ENCODE measurements at places on chromosomes 5 and 9.
A peak's percentile ranks its signal among the peaks of the same experiment; 100 is the strongest.

- no peak for DNase-seq
Measured at GRCh38 chr9:4541856-4542255, 51.6 kb downstream of the SLC1A1 start.

GRCh38 chr5:77367741-77368140 is 124.4 kb downstream of the WDR41 start:
- no peak for DNase-seq

- DNase-seq, result peak; percentile 87
Measured at GRCh38 chr9:17528859-17529258, 50.0 kb upstream of the SH3GL2 start.

- DNase-seq, result no peak
Measured at GRCh38 chr5:19910136-19910535, 77.9 kb downstream of the CDH18 start.

DNA sequence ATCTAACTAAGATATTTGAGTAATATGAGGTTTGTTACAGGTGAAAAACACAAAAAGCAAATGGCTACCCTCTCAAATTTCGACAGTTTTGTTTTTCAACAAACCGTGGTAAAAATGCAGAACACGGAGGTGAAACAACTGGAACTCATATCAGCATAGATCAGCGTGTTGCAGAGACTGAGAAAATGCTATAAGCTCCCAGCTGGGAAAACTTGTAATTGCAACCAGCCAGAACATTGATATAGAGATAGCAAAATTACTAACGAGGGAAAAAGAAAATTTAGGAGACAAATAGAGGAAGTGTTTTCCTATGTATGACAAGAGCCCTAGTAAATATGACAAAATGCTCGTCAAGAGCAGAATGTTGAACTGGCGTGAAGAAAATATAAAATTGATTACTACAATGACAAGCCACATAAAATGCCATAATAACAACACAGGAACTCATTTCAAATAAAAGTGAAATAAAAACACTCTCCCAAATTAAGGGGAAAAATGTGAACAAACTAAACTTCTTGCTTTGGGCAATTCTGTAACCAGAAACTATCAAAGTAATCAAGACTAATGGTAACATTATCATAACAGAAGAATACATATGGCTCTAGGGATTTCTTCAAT is 1989.8 kb downstream of the EFNA5 start:
- DNase-seq, result peak; percentile 83

- DNase-seq, result no peak
Measured at GRCh38 chr5:91329283-91329682, 53.8 kb downstream of the ARRDC3 start.

GRCh38 chr9:106287091-106287631 is 575.8 kb upstream of the ZNF462 start:
- no peak for DNase-seq

DNA sequence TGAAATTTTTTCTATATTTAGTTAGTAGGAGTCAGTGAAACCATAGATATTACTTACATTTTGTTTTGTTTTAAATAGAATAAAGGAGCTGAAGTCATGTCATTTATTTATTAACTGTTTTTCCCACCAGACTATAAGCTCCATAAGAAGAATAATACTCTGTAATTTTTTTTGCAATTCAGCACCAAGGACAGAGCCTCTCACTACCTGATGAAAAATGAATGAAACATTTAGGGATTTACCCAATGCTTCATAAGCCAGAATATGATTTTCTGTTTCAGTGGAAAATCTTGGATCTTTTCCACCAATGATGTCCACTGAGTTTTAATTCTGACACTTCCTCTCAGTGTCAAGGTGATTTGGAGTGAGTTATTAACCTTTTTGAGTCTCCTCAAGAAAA is 624.9 kb upstream of the GRAMD2B start:
- DNase-seq, result no peak

GRCh38 chr5:82259172-82259800 is 18.9 kb downstream of the RPS23 start:
- DNase-seq, result peak; percentile 88

DNA sequence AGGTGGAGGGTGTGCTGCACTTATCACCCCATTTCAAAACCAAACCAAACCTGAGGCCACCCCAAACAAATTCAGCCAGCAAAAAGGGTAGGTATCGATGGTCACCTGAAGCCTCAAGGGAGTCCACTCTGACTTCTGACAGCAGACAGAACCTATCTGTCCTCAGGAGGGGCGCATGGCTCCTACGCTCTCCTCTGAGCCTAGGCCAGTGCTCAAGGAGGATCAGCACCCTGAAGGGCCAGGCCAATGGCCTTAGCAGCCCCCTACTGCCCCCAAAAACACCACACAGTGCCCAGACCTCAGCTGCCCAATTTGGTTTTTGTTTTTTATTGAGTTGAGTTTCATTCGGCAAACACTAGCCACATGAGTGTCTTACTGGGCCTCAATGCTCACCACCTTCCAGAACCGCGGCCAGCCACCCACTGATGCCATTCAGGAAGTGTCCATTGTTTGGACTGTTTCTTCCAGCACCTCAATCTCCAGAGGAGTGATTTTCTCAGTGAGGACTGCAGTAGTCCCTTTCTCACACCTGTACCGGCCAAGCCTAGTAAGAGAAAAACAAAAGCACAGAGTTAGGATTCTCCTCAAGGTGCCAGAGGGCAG is 62.0 kb downstream of the PSMB7 start:
- DNase-seq, result no peak

DNA sequence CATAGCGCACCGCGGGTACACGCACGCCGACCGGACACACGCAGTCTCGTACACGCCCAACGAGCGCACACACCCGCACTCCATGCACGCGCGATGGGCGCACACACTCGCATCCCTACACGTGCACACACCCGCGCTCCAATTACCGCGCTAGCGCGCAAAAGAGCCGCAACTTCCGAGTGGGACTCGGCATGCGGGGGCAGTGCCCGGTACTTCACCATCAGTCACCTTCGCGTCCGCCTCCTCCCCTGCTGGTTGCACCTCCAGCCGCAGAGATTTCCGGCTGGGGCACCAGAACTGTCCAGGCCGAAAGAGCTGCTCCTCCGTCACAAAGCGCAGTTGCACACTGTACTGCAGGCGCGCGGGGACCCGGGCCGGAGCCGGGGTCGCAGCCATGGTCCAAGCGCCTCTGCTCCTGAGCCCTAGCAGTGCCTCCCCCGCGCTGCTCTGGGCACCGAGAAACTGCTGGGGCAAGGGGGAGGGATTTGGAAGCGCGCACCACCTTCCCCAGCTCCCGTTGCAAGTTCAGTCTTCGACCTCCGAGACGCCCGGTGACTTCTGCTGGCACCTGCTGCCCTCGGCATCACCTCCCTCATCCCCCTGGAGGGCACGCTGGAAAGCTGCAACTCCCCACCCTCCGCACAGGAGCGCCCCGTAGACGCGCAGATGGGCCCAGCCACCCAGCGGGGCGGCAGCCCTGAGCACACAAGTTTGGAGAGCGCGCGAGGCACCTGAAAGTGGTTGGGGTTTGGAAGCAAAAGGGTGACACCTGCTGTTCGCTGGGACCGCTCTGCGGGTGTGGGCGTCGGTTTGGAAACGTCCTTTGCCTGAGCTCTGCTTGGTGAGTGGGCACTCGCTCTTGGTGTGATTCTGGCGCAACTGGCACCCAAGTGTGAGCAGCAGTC is 337.4 kb upstream of the PUM3 start:
- peak; percentile 36 for DNase-seq

GRCh38 chr5:20615888-20616563 is 628.0 kb upstream of the CDH18 start:
- DNase-seq, result no peak

Measured in spinal cord (tissue), 10 donors.